ENCODE measurements at places on chromosomes 16 and 17.

GRCh38 chr17:53837131-53837530 lies 14.4 kb downstream of the KIF2B start:
- no peak for DNase-seq

DNA sequence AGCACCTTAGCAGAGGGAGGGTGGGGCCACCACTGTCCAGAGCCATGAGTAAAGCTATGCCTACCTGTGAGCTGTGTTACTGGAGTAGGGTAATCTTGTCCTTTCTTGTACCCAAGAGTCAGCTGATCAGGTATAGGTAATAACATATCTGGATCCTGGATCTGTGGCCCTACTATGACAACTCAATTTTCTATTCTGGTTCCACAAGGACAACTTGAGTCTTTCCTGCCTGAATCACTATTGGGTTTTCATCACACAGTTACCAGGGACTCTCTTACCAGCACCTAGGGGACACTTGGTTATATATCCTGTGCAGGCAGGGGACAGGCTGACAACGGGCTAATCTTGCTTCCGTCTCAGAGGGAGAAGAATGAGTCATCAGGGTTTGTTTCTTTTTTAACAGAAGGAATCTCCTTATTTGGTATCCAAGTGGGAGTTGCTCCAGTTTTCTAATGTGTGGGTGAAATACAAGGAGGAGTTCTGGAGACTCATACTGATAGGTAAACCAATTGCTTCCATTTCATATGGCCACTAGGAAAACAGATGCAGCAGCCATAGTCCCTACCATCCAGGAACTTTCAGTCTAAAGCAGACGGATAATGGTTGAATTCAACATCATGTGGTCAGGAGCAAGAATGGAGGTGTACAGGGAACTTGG lies 6.8 kb downstream of the ZNF267 start:
- DNase-seq = peak; percentile 40

GRCh38 chr17:9279893-9280292 lies 258.6 kb downstream of the NTN1 start:
- no peak for DNase-seq

GRCh38 chr16:50326835-50327465 lies 41.8 kb downstream of the BRD7 start:
- DNase-seq = peak; percentile 67

GRCh38 chr17:51166987-51167931 lies 1.0 kb downstream of the NME2 start:
- DNase-seq = peak; percentile 39

GRCh38 chr16:554640-555365 lies 5.4 kb upstream of the PRR35 start:
- DNase-seq = no peak
